NCI-H2171 (cell line): ENCODE measurements at places on chromosomes 4 and X.
A peak's percentile ranks its signal among the peaks of the same experiment; 100 is the strongest.

DNA sequence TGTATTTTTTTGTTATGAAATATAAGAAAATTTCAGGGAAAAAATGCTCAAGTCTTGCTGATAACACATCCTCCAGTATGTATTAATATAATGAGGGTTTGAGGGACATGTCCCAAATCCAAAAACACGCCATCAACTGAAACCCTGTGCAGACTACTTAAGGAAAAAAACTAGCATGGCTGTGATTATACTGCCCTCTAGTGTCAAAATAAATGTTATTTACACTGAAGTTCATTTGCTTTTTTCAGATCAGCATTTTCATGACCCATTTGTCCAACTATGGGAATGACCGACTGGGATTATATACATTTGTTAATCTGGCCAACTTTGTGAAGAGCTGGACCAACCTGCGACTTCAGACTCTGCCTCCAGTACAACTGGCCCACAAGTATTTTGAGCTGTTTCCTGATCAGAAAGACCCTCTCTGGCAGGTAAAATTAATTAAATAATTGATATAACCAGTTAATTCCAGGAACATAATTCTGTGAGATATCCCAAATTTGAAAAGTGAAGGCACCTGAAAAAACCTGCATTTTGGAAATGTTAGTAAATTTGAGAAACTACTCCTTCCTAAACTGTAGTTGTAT is 128.5 kb downstream of the PRSS12 start:
- DNase-seq, result peak; percentile 0

GRCh38 chrX:13285693-13286092 is 34.2 kb downstream of the ATXN3L start:
- no peak for DNase-seq

- no peak for DNase-seq
These were observed 30.6 kb upstream of the NSUN7 start for GRCh38 chr4:40719008-40719623.

GRCh38 chr4:106594291-106594952 is 225.8 kb upstream of the GIMD1 start:
- no peak for DNase-seq

DNA sequence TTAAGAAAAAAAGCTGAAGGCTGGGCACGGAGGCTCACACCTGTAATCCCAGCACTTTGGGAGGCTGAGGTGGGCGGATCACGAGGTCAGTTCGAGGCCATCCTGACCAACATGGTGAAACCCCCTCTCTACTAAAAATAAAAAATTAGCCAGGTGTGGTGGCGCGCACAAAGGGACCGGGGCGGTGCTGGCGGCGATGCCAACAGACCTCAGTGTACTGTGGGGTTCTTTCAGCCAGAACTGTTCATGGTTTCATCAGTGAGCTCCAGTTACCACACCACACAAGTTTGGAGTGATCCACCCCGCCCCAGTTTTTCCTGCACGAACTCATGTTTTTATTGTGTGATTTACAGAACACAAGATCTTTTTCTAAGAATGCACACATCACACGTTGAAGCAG is 21.2 kb upstream of the IRAK1 start:
- no peak for DNase-seq

DNA sequence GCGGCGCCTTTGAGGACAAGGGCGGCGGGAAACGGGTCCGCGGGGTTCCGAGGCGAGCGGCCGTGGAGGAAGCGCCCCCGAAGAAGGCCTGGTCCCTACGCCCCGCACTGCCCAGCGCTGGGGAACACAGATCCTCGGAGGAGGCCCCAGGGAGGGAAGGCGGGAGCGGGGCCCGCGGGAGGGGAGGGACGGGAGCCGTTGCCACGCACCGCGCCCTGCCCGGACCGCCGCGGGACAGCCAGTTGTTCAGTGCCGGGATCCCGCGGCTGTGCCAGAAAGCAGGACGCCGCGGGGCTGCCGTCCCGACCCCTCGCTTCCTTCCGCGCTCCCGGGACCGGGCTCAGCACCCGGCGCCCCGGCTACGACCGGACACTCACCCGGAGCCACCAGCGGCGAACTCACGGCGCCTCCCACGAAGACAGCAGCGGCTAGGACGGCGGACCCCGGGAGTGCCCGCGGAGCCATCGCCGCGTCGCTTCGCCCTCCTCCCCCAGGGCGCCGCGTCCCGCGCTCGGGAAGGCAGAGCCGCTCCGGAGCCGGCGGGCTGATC is 278 bp downstream of the RELL1 start:
- DNase-seq, result no peak

DNA sequence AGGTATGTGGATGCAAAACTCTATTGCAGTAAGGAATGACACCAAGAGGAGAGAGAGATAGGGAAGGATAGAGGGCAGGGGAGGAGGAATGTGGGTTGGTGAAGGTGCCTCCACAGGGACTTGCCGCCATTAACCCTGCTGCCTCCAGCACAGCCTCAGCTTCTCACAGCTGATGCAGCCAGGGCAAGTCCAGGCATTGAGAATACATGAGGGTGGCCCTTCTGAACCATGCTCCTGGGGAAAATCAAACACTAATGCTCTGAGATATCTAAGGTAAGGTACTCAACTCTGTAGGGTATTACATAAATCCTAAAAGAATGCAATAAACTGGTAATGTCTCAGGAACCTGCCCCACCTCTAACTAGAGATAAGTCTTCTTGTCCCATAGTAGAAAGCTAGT is 28.7 kb downstream of the UGT2B7 start:
- no peak for DNase-seq

DNA sequence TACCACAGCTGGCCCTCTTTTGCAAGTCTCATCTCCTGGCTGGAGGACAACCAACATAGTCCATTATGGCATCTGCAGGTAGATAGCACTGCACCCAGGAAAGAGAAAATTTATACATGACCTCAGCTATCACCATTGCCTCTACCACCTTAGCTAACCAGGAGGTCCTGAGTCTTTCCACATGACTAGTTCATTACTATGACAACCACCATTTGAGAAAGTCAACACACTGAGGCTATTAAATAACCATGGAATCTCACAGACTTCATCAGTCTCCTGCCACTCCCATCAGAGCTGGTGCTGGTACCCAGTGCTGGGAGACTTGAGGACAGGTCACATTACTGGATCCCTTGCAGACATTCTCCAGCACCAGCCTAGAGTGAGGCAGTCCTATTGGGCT is 285.9 kb downstream of the GBA3 start:
- no peak for DNase-seq

GRCh38 chr4:6963139-6963611 is 53.5 kb downstream of the TBC1D14 start:
- no peak for DNase-seq

DNA sequence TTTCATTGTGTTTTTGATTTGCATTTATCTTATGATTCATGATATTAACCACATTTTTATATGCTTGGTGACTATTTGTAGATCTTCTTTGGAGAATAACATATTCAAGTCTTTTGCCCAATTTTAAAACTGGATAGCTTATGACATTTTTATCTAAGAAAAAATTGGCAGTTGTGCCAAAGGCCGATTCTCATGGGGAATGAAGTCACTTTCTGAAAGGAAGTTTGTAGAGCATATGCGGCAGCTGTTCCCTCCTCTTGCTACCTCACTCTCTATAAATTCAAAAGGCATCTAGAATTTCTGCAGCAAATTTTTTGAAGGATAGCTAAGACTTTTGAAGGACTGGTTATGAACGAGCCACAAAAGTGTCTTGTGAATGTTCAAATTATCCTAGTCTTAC is 2353.5 kb downstream of the ARAP2 start:
- peak; percentile 17 for DNase-seq

- no peak for DNase-seq
These were observed 12.9 kb downstream of the DCTD start for GRCh38 chr4:182904211-182904761.

GRCh38 chrX:54529552-54530356 is at the start of gene GNL3L:
TSS of gene GNL3L (plus strand) at chrX:54530219. CDS start at chrX:54532567, 2,348 bp downstream.
- peak; percentile 71 for DNase-seq

GRCh38 chr4:186792728-186793366 is 69.2 kb upstream of the FAT1 start:
- no peak for DNase-seq

GRCh38 chr4:186920992-186921391 is 197.3 kb upstream of the FAT1 start:
- no peak for DNase-seq

DNA sequence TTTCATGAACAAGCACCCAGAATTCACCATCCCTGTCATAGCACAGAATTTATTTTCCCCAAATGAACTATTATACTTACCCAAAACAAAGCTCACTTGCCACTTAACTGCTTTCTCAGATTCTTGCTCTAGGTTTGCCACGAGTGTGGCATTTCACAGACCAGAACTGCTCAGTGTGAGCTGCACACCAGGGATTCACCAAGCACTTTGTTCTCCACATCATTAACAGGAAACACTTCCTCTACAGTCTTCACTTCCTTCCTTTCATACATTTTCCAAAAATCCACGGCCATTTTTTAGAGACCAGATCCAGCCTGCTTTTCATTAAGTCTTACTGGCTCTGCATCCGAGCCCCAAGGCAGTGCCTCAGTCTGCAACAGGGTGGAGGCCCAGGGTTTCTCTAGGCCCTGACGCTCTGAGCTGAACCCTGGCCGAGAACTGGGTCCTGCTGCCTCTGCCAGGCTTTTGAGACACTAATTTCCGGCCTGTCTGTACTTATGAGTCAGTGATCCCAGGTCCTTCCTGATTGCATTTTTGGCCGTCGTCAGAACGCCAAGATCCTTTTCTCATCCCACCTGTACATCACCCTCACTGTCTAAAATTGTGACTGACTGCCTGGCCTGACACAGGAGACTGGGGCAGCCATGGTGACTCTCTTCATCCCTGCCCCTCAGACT is 67.6 kb upstream of the MTNR1A start:
- DNase-seq, result no peak
